ENCODE measurements at places on chromosomes 16 and 17.

DNA sequence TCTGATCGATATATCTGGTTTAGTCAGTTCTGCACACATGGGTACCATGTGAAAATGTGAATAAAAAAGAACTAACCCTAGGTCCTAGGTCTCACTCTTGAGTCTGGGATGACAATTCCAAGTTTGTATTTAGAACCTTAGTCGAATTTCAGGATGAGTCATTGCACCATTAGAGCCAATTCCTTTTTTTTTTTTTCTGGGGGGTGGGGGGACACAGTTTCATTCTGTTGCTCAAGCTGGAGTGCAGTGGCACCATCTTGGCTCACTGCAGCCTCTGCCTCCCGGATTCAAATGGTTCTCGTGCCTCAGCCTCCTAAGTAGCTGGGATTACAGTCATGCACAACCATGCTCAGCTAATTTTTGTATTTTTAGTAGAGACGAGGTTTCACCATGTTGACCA lies 41.6 kb downstream of the SPAG9 start:
- peak; percentile 68 for DNase-seq

DNA sequence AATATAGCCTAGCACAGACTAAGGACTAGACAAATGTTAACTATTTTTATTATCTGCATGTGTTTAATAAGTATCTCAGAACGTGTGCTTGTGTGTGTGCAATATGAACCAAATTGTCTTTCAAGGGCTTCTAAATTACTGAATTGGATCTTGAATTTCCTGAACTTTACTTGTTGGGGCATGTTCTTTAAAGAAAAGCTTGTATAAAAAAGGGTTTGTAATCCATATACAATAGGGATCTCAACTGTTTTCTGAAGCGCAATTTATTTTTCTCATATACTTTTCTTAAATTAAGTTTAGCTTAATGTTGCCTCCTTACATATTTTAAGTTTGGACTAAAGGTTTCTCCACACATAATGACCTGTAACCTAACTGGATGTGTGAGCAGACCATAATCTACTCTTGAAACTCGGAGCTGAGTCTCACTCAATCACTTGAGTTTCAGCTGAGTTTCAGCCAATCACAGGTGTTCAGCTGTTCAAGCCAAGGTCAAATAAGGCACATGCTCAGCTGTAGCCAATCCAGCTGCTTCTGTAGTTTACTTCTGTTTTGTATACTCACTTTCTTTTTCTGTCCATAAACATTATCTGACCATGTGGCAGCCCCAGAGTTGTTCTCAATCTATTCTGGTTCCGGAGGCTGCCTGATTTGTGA lies 72.3 kb downstream of the CDK5R1 start:
- DNase-seq, result peak; percentile 88

DNA sequence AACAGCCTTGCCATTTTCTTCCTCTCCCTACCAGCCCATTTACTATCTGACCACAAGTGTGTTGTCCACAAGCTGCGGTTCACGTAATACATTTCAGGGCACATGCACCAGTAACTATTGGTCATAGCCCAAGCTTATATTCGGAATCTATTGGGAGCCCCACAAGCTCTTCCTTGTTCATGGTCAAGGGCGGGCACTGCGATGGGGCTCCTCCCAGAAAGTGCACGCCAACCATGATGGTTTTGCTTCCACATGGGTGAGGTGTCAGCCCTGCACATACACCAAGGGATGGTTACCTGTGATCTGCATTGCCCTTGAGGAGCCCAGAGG lies 12.1 kb downstream of the THRA start:
- no peak for DNase-seq

DNA sequence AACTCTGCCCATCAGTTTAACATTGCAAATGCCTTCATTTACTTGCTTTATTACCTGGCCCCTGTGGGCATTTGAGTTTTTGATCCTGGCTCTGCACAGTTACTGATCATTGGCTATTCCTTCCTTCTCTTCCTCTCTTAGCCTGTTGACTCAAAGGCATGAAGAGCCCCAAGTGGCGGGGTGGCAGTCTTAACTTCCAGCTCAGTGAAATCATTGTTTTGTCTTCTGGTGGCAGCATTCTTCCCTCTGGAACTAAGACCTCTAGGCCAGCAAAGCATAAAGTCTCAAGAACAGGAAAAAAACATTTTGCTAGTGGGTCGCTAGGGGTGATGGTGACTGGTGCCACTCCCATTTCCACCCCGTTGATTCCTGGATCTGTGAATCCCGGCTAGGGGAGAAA lies 52.3 kb upstream of the MRTFB start:
- no peak for DNase-seq

GRCh38 chr16:50598256-50598894 lies 50.2 kb downstream of the NKD1 start:
- DNase-seq, result peak; percentile 69
